ENCODE measurements at places on chromosomes 6 and 20.

- no peak for DNase-seq
Measured at GRCh38 chr20:13934992-13935894, 55.2 kb downstream of the SEL1L2 start.

DNA sequence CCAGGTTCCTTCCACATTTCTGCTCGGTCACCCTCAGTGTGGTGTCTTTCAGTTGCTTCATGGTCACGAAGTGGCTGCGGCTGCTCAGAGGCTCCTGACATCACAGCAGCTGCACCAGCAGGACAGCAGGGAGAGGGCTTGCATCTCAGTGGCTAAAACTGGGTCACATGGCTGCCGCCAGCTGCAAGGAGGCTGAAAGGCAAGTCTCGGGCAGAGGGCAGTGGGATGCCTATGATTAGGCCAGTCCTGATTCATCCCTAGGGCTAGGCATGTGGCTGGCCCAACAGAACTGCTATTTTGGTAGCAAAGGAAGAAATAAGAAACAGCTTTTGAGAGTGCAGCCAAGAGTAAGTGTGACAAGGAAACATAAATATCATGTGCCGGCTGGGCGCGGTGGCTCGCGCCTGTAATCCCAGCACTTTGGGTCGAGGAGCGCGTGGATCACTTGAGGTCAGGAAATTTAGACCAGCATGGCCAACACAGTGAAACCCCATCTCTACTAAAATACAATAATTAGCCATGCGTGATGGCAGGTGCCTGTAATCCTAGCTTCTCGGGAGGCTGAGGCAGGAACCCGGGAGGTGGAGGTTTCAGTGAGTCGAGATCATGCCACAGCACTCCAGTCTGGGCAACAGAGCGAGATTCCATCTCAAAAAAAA, 46.6 kb downstream of the RBM38 start:
- DNase-seq = no peak

DNA sequence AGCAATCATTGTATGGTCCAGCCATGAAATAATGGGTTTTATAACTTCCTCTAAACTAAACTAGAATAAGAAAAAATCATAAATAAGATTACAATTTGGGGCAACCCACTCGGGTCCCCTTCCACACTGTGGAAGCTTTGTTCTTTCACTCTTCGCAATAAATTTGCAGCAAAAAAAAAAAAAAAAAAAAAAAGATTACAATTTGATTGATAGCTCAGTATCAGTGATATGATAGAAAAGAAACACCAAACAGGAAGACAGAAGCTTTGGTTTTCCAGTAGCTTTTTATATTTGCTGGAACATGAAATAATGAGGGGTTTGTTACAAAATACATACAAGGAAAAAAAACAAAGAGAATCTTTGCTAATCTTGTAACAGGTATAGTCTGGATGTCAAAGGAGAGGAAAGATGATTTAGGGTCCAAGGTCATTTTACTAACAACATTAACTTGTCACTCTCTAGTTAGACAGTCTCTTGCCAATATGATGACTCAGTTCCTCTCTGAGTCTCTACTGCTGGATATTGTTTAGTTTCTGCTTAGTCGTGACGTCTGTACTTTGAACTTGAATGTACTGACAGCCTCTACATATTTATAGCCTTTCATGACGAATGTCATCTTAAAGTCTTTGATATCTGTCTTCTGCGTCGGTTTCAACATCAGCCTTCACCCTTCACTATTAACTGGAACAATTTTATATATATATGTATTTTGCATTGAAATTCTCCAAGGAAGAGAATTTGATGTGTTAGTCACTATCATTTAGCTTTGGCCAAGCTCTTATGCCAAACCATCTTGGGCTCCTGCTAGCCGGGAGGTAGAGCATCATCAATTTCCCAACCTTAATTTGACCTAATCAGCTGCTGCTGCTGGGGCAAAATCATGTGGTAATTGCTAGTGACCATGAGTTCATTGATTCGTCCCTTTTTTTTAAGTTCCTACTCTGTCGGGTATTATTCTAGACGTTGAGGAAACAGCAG, 213.1 kb upstream of the STXBP5 start:
- no peak for DNase-seq

- no peak for DNase-seq
Measured at GRCh38 chr20:50271612-50272011, 81.0 kb downstream of the CEBPB start.

DNA sequence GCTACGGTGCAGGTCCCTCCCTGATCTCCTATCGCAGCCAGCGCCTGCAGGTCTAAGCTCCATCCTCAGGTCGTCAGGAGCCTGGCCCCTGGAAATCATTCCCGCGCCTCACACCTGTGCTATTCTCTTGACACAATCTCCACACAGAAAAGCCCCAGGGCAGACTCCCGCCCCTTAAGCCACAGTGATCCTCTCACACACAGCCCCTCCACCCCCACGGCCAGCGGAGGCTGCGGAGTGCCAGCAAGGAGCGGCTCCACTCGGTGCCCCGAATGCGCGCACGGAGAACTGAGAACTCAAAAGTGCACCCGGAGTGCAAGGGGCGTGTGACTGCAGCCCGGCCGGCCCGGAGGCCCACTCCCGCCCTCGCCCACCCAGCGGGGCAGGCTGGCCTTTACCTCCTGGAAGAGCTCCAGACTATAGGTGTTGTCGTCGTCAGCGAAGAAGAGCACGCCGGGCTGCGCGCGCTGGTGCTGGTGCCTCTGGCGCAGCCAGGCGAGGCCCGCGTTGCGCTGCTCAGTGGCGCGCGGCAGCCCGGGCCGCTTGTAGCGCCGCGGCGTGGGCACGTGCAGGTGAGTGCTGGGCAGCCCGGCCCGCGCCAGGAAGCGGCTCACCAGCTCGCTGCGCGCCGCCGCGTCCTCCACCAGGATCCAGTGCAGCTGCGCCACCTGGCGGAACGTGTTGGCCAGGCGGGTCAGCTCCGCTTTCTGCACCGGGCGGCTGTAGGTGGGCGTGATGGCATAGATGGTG, 1.2 kb downstream of the B3GAT2 start:
- DNase-seq = peak; percentile 81

Data from stimulated activated CD4-positive, alpha-beta T cell treated with anti-CD3 and anti-CD28 coated beads, Interleukin-15, amount 100 ng/mL, for 1 hour (primary cell).